ENCODE measurements at places on chromosomes 3 and 15.

GRCh38 chr3:17939157-17939556, 196.7 kb upstream of the TBC1D5 start:
- DNase-seq: no peak

- no peak for DNase-seq
Observed at GRCh38 chr15:67579164-67579563, 36.7 kb downstream of the MAP2K5 start.

- DNase-seq: no peak
Observed at GRCh38 chr3:16437640-16438039, 75.9 kb downstream of the RFTN1 start.

- DNase-seq: no peak
Observed at GRCh38 chr3:18937574-18937973, 210.7 kb upstream of the KCNH8 start.

DNA sequence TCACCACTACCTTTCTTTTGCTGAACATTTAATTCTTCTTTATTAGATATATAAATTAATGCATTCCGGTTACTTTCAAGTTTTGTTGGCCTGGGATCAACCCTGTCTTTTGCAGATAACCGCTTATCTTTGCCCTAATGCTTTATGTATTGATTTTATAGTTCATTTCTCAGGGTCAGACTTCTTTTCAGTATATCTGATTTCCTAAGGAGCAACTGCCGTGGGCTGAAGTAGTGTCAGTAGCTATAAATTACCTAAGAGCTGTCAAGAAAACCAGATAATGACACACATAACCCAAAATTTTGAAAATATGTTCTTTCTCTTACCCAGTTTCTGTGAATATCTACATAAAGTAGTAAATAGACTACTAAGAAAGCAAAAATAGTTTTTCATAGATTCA, 38.0 kb downstream of the COL6A5 start:
- no peak for DNase-seq
